ENCODE measurements at places on chromosomes 7 and 10. TPM values are rescaled to one million over a fixed set of nuclear protein-coding genes. Genes with fewer than 3 reads are reported as not detected.

Gene HOXA5
- total RNA-seq = 16.1 TPM

Gene CCDC172
- not detected for total RNA-seq

Gene PAPOLB
- total RNA-seq = not detected

Gene APBB1IP
- 8.4 TPM for total RNA-seq

Gene MKX
- 0.26 TPM for total RNA-seq

- DNase-seq = no peak
Measured at GRCh38 chr7:18902892-18903291, 214.5 kb downstream of the TWIST1 start.

- DNase-seq = no peak
Measured at GRCh38 chr7:53602817-53603418, 567.5 kb downstream of the POM121L12 start.

DNA sequence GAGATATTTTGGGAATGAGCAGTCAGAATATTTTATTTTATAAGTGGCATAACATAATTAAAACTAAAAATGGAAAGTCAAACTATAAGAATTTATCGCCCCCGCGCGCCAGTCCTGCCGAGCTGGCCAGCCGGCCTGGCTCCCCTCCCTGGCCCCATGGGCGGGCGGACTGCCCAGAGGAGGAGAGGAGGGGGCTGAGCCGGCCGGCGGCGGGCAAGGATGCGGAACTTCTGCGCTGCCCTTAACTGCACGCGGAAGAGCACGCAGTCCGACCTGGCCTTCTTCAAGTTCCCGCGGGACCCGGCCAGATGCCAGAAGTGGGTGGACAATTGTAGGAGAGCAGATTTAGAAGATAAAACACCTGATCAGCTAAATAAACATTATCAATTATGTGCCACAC is 96.8 kb downstream of the DKK1 start:
- DNase-seq = no peak

DNA sequence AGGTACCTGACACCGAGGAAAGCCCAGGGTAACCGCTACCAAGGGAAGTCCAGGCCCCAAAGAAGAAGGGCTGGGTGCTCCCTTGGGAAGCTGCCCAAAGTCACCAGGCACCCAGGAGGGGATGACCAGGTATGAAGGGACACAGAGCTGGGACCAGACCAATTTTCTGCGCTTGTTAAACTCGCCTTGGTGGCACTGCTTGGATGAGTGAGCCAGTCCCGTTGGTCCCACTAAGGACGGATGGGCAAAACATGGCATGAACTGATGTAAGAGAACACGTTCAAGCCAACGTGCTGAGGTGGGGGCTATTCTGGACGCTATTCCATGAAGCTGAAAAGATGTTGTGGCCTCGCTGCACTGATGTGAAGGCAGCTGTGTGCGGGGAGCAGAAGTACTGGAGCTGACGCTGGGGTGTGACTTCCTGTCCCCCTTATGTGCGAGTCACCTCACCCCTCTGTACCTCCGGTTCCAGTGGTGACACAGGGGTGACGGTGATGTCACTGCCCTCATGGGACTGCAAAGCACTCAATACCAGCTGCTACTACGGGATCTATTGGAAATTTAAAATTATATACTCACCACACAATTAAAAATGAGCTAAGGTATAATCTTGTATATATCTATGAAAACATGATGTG is 73.6 kb downstream of the COBL start:
- no peak for DNase-seq

GRCh38 chr10:118171861-118172260 is 125.1 kb upstream of the RAB11FIP2 start:
- no peak for DNase-seq

- no peak for DNase-seq
Measured at GRCh38 chr10:113263056-113263455, 289.8 kb upstream of the HABP2 start.

GRCh38 chr7:66460921-66461361 is 167.7 kb upstream of the KCTD7 start:
- DNase-seq = no peak

DNA sequence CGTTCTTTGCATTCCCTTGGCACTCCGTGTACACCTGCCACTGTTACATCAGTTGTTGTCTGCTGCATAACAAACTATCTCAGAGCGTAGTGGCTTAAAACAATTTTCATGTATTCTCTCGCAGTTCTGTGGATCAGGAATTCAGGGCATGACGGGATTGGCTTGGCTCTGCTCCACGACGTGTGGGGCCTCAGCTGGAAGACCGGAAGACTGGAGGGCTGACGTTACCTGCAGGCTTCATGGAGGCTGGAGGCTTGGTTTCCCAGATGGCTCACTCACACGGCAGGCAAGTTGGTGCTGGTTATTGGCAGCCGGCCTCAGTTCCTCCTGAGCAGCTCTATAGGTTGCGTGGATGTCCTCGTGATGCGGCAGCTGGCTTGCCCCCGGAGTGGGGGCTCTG is 25.5 kb downstream of the NYAP1 start:
- DNase-seq = no peak

DNA sequence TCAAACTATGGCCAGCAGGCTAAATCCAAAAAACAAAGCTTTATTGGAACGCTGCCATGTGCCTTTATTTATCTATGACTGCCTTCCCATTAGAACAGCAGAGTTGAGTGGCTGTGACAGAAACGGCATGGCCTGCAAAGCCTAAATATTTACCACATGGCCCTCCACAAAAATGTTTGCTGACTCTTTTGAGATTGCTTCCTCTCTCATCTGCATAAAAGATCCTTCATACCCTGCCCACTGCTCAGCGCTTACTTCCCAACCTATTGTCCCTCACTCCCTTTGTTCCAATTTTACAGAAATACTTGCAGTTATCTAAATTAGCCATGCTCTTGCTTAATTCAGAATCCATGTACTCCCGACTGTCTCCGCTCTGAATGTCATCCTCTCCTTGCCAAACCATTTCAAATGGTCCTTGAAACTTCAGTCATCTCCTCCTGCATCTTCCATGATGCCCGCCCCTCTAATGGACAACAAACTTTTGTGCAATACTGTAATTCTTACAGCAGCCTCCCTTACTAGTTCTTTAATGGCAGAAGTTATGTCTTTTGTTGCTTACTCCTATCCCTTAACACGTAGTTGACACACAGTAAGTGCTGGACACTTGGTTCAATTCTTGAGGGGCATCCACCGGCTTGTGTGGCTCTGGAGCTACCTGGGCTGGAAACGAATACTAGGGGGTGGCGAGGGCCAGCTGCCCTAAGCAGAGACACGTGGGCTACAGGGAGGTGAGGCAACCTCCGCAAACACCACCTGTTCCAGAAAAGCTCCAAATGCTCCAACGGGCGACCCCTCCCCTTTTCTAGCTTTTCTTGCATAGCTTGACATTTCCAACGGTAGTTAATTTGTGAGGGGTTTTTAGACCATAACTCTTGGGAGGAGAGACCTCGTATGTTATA is 832 bp downstream of the XRCC2 start:
- DNase-seq = no peak

All from mucosa of descending colon (tissue), 3 donors.